Activated T-helper 2 cell treated with anti-CD3 and anti-CD28 coated beads, Interferon-gamma antibody, Interleukin-2, Interleukin-4, amounts not matched to agents 10 μg/mL and 5 μg/mL and 100 μg/mL, durations not matched to agents 14 hours and 24 hours and 36 hours (primary cell): ENCODE measurements at places on chromosomes 1 and 21. TPM values are rescaled to one million over a fixed set of nuclear protein-coding genes. Genes with fewer than 3 reads are reported as not detected.

DNA sequence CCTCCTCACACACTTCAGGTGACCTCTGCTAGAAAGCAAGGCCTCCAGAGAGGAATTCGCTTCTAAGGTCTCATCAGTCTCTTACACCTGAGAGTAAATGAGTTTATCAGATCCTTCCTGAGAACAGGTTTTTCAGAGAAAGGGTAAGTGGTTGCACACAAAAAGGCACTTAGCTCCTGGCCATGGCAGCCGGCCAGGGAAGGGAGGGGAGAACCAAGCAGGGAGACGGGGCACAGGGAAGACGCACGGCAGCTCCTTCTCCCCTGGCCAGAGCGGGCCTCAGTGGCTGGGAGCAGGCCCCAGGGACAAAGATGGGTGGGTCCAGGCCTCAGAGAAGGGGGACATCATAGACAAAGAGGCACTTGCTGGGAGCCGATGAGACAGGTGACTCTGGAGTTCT, 3.6 kb upstream of the TNNT2 start:
- H3K27me3 ChIP-seq = no peaks in the 10 kb centered on the region
- no peaks in the 10 kb centered on the region for H3K4me1 ChIP-seq
- no peak overlapping the region for H3K4me3 ChIP-seq
- no peak for DNase-seq

GRCh38 chr1:115539736-115540135, 102.0 kb upstream of the VANGL1 start:
- H3K36me3 ChIP-seq = no peaks in the 10 kb centered on the region
- H3K4me3 ChIP-seq = no peak overlapping the region
- no peaks in the 10 kb centered on the region for H3K4me1 ChIP-seq
- H3K27ac ChIP-seq = no peak overlapping the region

DNA sequence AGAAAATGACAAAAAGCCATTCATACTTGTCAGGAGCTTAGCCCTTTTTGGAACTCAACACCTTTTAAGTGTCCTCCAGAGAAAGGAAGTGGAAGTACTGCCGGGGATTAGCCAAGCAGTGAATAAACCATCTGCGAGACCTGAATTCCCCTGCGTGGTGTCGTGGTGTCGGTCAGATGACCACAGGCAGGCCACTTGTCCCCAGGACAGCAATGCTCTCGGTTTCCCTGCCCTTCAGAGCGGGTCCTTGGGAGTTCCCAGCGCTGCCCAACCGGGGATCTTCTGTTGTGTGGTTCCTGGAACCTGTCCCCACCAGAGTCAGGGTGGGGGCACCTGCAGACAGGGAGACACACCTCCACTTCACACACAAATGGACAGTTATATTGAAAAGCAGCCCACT, 9.2 kb downstream of the GPR157 start:
- peaks cover 2% of the 10 kb centered on the region for H3K27me3 ChIP-seq
- H3K36me3 ChIP-seq = no peaks in the 10 kb centered on the region
- H3K27ac ChIP-seq = no peak overlapping the region

The AADACL3 gene
- not detected in 2 replicates for total RNA-seq

GRCh38 chr1:27856561-27857343, 15.6 kb upstream of the THEMIS2 start:
- no peaks in the 10 kb centered on the region for H3K36me3 ChIP-seq
- DNase-seq = no peak
- peaks cover 3% of the 10 kb centered on the region for H3K4me1 ChIP-seq
- H3K27ac ChIP-seq = no peak overlapping the region
- no peak overlapping the region for H3K4me3 ChIP-seq
- no peaks in the 10 kb centered on the region for H3K27me3 ChIP-seq

The ASB17 gene
- total RNA-seq = not detected in 2 replicates

DNA sequence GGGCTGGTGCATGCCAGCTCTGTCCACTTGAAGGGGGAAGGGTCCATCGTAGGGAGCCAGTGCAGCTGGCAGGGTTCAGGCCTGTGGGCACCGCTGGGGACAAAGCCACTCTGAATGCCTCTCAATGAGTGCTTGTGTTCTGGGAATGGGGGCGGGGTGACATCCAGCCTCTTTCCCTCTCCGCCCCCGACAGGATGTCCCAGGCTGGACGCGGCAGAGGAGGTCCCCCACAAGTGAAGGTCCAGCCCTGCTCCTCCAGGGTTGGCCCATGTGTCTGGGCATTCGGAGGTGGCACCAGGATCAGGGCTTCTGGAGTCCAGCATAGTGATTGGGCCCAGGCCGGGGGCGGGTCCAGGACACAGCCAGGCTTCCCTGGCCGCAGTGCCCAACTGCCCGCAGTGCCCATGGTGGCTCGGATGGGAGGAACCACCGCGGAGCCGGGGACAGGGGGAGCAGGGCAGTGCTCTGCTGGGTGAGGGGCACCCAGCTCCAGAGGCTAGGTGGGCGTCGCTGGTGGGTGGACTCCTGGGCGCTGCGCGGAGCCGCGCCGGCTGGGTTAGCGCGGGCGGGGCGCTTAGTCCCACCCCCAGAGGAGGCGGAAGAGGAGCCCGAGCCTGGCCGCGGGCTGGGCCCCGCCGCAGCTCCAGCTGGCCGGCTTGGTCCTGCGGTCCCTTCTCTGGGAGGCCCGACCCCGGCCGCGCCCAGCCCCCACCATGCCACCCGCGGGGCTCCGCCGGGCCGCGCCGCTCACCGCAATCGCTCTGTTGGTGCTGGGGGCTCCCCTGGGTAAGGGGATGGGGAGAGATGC, at the start of gene SHISA4:
SHISA4 (plus strand) TSS at position 617 of the 808 bp plus-strand sequence; CDS start at position 714, 97 bp downstream.
- peaks cover 3% of the 10 kb centered on the region for H3K36me3 ChIP-seq
- peaks cover 1% of the 10 kb centered on the region for H3K4me1 ChIP-seq
- DNase-seq = no peak
- H3K27me3 ChIP-seq = peaks cover 45% of the 10 kb centered on the region

The TMPRSS3 gene
- 81.0 and 88.1 TPM in 2 replicates for total RNA-seq

- H3K36me3 ChIP-seq = no peaks in the 10 kb centered on the region
- H3K27me3 ChIP-seq = peaks cover 8% of the 10 kb centered on the region
- H3K27ac ChIP-seq = no peak overlapping the region
- no peak overlapping the region for H3K4me3 ChIP-seq
- no peak for DNase-seq
- H3K4me1 ChIP-seq = no peaks in the 10 kb centered on the region
Measured at GRCh38 chr1:53703174-53703573, 35.8 kb downstream of the GLIS1 start.

- peak overlapping the region; percentile 96 for H3K27ac ChIP-seq
- H3K27me3 ChIP-seq = no peaks in the 10 kb centered on the region
- peak overlapping the region; percentile 96 for H3K4me3 ChIP-seq
Measured at GRCh38 chr1:5993556-5994491, 1.6 kb upstream of the NPHP4 start.

DNA sequence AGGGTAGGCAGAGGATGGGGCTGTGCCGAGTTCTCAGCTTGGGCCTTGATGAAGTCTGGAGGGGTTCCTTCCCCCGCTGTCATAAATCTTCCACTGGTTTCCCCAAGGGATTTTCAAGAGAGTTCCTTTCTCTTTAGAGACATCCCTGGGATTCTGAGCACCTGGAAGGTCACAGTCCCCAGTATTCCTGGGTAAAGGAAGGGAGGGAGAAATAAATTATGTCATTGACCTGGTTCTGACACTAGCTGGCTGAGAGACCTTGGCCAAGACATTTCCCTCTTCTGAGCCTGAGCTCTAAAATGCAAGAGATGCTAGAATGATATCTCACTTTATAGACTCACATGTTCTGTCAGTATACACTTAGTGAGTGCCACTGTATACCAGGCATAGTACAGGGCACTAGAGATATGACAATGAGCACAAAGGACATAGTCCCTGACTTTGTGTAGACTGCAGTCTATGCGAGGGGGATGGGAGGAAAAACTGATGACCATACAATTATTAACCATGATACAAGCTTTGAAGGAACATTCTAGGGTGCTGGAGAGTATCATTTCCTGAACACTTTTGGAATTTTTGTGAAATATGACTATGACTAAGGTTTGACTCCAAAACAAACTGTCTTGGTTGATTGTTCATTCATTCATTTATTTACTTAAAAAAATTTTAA, 165.8 kb upstream of the JUN start:
- no peak overlapping the region for H3K27ac ChIP-seq
- no peak overlapping the region for H3K4me3 ChIP-seq
- H3K4me1 ChIP-seq = peaks cover 26% of the 10 kb centered on the region
- H3K36me3 ChIP-seq = peaks cover 4% of the 10 kb centered on the region
- H3K27me3 ChIP-seq = no peaks in the 10 kb centered on the region

DNA sequence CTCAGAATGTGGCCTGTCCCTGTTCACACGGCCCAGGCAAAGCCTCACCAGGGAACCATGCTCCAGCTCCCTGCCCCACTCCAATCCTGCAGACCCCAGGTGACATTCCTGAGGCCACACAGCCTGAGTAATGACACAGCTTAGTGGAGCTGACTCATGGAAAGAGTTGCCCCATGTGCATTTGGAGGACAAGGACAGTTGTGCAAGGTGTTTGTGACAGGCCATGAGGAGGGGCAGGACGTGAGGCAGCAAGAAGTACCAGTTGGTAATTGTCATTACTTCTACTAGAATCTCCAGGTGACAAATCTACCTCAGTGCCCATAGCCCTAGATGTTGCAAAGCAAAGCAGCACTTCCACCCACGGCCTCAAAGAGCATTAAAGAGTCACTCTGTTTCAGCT, 15.2 kb downstream of the PRR9 start:
- H3K36me3 ChIP-seq = no peaks in the 10 kb centered on the region
- H3K4me3 ChIP-seq = no peak overlapping the region
- no peak overlapping the region for H3K27ac ChIP-seq
- H3K4me1 ChIP-seq = no peaks in the 10 kb centered on the region
- DNase-seq = no peak

GRCh38 chr1:235147269-235147668, 13.8 kb downstream of the RBM34 start:
- peaks cover 77% of the 10 kb centered on the region for H3K36me3 ChIP-seq
- no peaks in the 10 kb centered on the region for H3K27me3 ChIP-seq
- H3K4me1 ChIP-seq = peaks cover 17% of the 10 kb centered on the region
- DNase-seq = no peak
- H3K27ac ChIP-seq = no peak overlapping the region

The CLSTN1 gene
- total RNA-seq = 46.5 and 48.8 TPM in 2 replicates

The UBASH3A gene
- total RNA-seq = 86.0 and 87.4 TPM in 2 replicates

- no peaks in the 10 kb centered on the region for H3K36me3 ChIP-seq
- no peaks in the 10 kb centered on the region for H3K27me3 ChIP-seq
- no peak overlapping the region for H3K4me3 ChIP-seq
Measured at GRCh38 chr1:58266242-58266641, 280.3 kb downstream of the OMA1 start.

The VHLL gene
- total RNA-seq = not detected in 2 replicates

GRCh38 chr1:8443558-8444194, 125.8 kb downstream of the SLC45A1 start:
- peaks cover 36% of the 10 kb centered on the region for H3K4me1 ChIP-seq
- no peak overlapping the region for H3K27ac ChIP-seq
- peaks cover 62% of the 10 kb centered on the region for H3K36me3 ChIP-seq

GRCh38 chr21:44871576-44872269, 1.8 kb downstream of the PTTG1IP start:
- H3K4me1 ChIP-seq = peaks cover 67% of the 10 kb centered on the region
- peak overlapping the region; percentile 57 for H3K27ac ChIP-seq
- H3K27me3 ChIP-seq = no peaks in the 10 kb centered on the region
- H3K36me3 ChIP-seq = peaks cover 19% of the 10 kb centered on the region
- peak overlapping the region; percentile 87 for H3K4me3 ChIP-seq

GRCh38 chr1:27526569-27527222, 36.7 kb upstream of the WASF2 start:
- H3K27me3 ChIP-seq = no peaks in the 10 kb centered on the region
- DNase-seq = no peak
- H3K4me1 ChIP-seq = peaks cover 51% of the 10 kb centered on the region
- H3K36me3 ChIP-seq = peaks cover 23% of the 10 kb centered on the region

- no peaks in the 10 kb centered on the region for H3K4me1 ChIP-seq
- no peak for DNase-seq
- H3K27ac ChIP-seq = no peak overlapping the region
Measured at GRCh38 chr1:162361349-162361748, 15.3 kb downstream of the SPATA46 start.

GRCh38 chr1:207579436-207579799, 65.5 kb upstream of the CR1L start:
- peak; percentile 23 for DNase-seq
- peaks cover 7% of the 10 kb centered on the region for H3K4me1 ChIP-seq
- H3K27ac ChIP-seq = no peak overlapping the region
- peaks cover 30% of the 10 kb centered on the region for H3K27me3 ChIP-seq

- H3K36me3 ChIP-seq = peaks cover 60% of the 10 kb centered on the region
- DNase-seq = no peak
- no peaks in the 10 kb centered on the region for H3K27me3 ChIP-seq
- no peaks in the 10 kb centered on the region for H3K4me1 ChIP-seq
- H3K4me3 ChIP-seq = no peak overlapping the region
- peak overlapping the region; percentile 28 for H3K27ac ChIP-seq
Measured at GRCh38 chr1:12566484-12567287, 51.3 kb downstream of the DHRS3 start.

- no peak overlapping the region for H3K4me3 ChIP-seq
- no peaks in the 10 kb centered on the region for H3K27me3 ChIP-seq
- peaks cover 54% of the 10 kb centered on the region for H3K36me3 ChIP-seq
- H3K4me1 ChIP-seq = peaks cover 19% of the 10 kb centered on the region
- DNase-seq = no peak
Measured at GRCh38 chr1:12130466-12131130, 36.2 kb upstream of the TNFRSF1B start.

DNA sequence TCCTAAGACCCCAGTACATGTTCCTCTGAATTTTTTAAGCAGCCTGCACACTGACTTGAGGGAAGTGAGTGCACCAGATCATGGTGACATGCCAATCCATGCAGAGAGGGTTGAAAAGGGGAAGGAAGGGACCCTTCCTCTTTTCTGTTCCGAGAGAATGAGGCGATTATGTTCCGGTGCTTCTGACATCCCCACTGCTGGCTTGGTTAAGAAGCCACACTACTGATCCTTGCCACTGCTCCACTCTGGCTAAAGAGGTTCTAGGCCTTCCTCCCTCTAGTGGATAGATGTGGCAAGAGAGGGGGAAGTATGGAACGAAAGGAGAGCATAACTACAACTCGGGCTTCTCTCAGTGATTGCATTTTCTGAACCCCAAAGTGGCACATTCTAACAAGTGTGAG, 1.8 kb upstream of the CYB5R1 start:
- peaks cover 14% of the 10 kb centered on the region for H3K27me3 ChIP-seq
- peak; percentile 26 for DNase-seq
- no peak overlapping the region for H3K27ac ChIP-seq
- peak overlapping the region; percentile 41 for H3K4me3 ChIP-seq
- peaks cover 20% of the 10 kb centered on the region for H3K4me1 ChIP-seq

DNA sequence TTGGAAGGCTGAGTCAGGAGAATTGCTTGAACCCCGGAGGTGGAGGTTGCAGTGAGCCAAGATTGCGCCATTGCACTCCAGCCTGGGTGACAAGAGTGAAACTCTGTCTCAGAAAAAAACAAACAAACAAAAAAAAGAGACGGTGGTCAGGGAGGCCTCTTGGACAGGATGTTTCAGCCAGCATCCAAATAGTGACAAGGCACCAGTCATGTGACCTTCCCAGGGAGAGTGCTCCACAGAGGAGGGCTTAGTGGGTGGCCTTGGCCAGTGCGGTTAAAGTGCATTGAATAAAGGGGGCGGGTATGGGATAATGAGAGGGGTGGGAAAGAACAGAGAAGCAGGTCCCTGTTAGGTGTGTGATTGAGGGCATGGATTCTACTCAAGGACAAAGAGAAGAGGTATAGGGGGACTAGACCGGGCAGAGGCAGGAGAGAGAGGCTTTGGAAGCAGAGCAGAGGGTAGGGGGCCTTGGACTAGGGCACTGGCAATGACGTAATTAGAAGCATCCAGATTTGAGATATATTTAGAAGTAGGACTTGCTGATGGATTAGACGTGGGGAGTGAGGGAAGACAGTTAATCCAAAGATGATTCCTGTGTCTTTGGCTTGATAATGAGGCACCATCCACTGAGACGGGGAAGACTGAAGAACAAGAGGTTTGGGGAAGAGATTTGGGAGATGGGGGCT, 12.0 kb upstream of the RYR2 start:
- no peak overlapping the region for H3K27ac ChIP-seq
- no peak overlapping the region for H3K4me3 ChIP-seq
- no peak for DNase-seq
- H3K36me3 ChIP-seq = no peaks in the 10 kb centered on the region
